ENCODE measurements at places on chromosomes 2 and 18.

- no peak for DNase-seq
These were observed 182.4 kb downstream of the PTPRM start for GRCh38 chr18:7749510-7749981.

GRCh38 chr18:62897153-62897552, 181.8 kb downstream of the PHLPP1 start:
- no peak for DNase-seq

GRCh38 chr2:56688661-56689060, 504.9 kb downstream of the CCDC85A start:
- DNase-seq, result no peak

DNA sequence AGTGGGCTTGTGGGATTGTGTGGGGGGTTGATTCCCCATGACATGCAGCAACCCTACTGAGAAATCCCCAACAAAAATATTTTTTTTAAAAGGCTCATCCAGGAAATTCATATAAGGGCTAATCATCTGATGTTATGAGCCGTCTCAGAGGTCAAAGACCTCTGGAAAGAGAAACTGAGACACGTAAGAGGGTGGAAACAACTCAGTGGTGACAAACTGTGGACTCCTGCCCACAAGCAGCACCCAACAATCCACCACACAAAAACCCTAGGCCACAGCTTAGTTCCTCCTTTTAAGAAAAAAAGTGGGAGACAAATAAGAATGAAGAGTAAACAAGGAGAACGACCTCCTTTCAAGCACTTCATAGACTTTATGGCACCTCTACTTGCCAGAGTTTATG, 1096.1 kb upstream of the NRXN1 start:
- no peak for DNase-seq

DNA sequence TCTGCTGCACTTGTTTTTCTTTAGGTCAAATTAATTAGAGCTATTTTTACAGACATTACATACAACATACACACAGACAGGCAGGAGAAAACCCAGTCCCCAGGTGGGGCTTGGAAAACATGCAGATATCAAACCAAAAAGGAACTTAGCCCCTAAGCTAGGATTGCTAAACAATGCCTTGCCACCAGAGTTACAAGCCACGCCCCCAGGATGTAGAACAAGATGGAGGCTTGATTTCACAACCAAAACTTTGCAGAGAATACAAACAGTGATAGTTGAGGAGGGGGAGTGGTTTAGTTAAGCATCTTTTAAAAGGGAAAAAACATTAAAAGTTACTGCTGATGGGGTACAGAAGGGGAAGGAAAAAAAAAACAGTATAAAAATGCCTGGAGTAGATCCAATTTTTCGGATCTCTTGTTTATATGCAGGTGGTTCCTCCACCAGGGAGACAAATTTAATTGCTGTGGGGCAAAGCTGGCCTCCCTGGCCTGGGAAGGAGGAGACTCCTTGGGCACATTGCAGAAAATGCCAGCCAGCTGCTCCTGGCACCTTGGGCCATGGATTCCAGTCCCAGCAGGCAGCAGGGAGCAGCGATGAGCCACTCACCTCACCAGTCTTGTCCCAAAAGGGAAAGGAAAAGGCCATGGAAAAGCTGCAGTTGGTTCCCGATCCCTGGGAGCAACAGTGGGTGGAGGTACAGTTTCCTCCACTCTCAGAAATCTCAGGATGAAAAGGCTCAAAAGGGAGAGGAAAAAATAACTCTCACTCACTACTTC, 348.4 kb upstream of the REG3G start:
- DNase-seq, result no peak

DNA sequence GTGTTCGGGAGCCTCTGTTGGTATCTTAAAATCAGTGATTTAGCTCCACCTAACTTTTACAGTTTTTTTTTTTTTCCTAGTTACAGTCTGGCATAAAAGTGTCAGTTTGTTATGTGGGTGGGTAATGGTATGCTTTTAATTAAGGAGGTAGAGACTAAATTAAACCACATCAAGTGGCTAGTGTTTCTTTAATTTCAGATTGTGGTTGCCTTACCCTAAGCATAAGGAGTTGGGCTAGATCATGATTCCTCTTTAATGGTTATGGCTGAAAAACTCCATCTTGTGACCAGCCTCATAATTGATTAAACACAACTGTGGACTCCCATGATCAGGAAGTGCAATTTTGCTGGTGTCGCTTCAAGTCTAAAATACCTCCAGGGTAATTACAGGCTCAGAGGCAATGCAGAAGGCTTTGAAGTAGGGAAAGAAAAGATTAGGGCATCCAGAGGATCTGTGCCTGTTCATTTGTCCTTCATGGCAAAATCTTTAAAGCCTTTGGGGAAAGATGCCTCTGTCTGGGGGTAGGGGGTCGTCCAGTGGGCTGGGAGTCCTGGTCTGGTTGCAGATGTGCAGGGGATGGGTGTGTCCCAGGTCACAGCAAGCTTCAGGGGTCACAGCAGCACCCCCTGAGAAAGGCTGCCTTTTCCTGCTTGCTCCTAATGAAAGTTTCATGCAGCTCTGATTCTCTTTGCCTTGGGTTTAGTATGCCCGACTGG, 579.2 kb downstream of the BCL11A start:
- DNase-seq, result no peak

- no peak for DNase-seq
These were observed 102.4 kb downstream of the CABLES1 start for GRCh38 chr18:23237524-23238151.

- DNase-seq, result no peak
These were observed 21.5 kb upstream of the GALNT3 start for GRCh38 chr2:165815299-165816141.

GRCh38 chr2:39571111-39571731, 94.5 kb upstream of the TMEM178A start:
- DNase-seq, result no peak

- no peak for DNase-seq
These were observed 55.5 kb downstream of the SGPP2 start for GRCh38 chr2:222479859-222480258.
